ENCODE measurements at places on chromosomes 11 and 22.

- no peak for DNase-seq
These were observed 15.6 kb downstream of the PISD start for GRCh38 chr22:31646186-31647019.

DNA sequence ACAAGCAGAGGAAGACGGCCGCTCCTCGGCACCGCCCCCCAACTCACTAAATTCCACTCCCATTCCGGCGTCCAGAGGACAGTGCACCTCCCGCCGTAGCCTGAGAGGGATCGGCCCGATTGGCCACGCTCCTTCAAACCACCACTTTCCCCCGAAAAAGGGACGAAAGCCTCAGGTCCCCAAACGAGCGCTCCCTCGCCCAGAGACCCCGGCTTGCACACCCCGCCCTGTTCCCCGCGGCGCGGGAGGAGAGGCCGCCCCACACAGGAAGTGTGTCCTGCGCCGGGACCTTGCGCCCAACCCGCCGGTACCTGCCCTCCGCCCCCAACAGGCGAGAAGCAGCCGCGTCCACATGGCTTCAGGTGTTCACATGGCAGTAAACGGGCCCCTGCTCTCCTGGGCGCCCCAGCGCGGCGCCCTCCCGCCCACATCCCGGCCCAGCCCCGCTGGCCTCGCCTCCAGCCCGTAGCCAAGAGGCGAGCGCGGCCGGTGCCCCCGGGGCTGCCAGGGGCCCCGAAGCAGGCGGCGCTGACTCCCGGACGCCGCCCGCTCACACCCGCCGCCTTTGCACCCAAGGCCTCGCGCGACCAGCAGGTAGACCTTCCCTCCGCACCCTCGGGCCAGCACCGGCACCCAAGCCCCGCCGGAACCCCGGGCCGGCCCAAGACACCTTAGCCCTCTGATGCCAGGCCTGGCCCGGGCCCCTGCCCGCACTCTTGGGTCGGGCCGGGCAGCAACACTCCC is 849 bp downstream of the TCF20 start:
- peak; percentile 51 for DNase-seq

DNA sequence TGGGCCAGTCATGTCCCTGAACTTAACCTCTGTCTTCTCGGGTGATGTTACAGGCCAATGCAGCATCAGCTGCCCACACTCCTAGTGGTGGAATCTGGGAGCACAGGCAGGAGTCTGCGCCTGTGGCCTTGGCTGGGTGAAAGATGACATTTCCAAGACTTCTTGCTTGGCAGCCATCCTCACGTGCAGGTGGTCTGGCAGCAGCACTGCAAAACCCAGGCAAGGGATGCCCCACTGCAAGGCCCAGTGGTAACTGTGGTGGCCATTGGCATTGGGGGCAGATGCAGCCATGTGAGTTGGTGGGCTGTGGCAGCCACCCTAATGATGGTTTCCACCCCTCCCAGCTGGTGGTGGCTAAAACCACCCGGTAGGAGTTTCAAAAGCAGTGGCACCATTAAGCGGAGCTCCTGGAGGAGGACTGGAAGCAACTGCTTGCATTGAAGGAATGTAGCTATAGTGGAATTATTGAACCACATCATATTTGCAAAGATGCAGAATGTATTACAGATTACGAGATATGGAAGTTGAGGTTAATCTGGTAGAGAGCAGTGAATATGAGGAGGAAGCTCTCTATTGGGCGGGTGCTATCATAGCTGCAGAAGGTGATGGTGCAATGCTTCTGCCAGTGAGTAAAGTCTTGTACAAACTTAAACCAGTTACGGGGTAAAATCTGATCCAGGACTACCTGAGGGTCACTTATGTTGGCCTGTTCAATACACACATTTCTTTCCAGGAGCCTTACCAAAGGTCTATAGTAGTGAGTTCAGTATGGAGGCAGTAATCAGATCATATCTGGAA is 120.7 kb upstream of the TOP3B start:
- peak; percentile 16 for DNase-seq

DNA sequence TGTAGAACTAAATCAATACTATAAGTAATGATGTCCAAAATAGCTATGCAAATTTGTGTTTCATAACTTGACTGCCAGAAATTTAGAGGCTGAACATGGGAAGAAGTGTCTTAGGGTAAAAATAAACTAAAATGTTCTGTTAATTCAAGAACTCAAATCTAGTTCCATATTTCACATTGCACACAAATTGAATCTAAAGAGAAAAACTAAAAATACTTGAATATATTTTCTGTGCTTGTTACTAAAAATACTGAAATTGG is 43.5 kb downstream of the FANCF start:
- DNase-seq: no peak

DNA sequence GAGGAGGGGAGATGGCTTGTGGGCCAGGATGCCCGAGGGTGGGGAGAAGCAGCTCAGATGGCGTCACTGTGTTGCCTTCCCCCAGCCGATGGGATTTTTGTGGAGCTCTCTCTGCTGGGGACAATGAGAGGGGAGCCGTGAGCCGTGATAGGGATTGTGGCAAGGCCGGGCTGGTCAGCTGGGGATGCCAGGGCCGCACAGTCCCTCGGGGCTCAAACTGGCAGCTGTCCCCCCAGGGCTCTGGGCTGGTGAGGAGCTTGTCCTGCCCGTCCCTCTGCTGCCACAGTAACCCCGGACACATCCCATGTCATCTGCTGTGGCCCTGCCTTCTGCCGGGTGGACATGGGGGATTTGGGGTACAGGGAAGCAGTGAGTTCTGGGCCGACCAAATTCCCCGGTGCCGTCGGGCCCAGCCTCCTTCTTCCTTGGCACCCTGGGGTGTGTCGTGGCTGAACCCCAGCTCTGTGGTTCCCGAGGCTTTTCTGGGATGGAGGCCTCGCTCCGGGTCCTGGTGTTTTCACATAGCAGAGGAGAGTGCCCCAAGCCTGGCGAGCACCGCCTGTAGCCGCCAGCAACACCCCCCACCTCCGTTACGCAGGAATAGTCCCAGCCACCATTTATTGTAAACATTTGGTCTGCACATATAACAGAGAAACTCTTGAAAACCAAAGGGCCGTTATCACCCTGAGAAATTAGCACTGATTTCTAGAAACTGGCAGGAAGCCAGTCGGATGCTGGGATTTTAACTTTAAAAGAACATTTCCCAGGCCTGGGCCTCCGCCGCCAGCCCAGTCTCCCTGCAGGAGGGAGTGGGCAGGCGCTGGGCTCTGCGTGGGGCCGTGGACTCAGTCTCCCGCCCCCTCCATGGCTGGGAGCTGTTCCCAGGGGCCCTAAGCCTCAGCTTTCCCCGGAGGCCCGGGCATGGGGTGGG is 9.9 kb downstream of the BRSK2 start:
- no peak for DNase-seq

DNA sequence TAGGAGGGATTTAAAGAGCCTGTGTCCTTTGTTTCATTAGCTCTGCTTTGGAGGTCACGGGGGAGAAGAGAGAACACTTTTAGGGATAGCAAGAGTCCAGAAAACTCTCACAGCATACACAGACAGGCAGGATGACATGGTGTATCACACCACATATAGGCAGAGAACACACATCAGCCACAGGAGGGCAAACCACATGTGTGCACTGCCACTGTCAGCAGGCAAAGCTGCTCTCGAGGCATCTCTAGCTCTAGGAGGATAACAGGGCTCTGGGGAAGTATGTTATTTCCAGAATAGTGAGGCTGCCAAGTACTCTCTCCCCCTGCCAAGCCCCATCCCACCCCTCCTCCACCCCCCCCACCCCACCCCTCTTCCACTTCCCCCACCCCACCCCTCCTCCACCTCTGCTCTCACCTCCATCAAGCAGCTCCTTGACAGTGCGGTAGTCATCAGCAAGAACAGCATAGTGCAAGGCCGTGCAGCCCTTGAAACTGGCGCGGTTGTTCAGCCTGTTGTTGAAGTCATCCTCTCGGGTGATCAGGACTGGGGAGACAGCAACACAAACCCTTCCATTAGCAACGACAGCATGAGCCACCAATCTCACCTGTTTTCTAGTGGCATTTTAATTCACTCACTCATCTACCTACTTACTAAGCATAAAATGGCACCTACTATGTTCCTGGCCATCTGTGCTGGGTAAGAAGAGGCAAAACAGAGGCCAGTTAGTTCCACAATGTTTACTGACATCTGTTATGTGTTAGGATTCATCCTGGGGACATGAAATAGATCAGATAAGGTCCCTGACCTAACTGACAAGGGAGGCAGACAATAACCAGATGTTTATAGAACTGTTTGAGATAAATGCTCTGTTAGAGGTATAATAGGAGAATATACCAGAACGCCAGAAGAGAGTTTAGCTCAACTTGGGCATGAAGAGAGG is 75.6 kb downstream of the CLPB start:
- no peak for DNase-seq

- DNase-seq: no peak
These were observed 7.2 kb downstream of the NDUFC2 start for GRCh38 chr11:78072455-78072854.

GRCh38 chr11:116199182-116199581 is 573.6 kb downstream of the BUD13 start:
- DNase-seq: no peak

DNA sequence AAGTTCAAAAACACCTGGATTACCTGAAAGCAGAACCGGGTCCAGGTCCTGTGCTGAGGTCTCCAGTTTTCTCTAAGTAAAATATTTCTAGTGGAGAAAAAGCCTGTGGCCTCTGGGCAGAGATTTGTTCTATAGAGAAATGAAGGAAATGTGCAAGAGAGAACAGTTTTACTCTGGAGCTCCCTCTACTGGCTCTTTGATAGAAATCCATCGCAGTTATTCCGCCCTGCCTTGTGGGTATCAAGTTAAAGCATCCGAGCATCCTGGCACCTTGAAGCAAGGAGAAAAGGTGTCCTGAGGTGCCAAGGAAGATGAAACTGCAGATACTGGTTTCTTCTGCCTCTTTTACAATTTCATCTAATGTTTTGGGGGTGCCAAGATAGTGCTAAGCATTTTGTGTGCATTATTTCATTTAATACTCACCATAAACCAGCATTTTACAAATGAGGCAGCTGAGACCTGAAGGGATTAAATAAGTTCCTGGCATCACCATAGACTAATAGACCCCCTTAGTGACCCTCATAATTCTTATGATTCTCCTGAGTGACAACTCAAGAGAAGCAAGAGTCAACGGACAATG is 113.1 kb upstream of the HSD17B12 start:
- no peak for DNase-seq

- DNase-seq: no peak
These were observed 24.9 kb upstream of the OSBPL5 start for GRCh38 chr11:3189886-3190583.

DNA sequence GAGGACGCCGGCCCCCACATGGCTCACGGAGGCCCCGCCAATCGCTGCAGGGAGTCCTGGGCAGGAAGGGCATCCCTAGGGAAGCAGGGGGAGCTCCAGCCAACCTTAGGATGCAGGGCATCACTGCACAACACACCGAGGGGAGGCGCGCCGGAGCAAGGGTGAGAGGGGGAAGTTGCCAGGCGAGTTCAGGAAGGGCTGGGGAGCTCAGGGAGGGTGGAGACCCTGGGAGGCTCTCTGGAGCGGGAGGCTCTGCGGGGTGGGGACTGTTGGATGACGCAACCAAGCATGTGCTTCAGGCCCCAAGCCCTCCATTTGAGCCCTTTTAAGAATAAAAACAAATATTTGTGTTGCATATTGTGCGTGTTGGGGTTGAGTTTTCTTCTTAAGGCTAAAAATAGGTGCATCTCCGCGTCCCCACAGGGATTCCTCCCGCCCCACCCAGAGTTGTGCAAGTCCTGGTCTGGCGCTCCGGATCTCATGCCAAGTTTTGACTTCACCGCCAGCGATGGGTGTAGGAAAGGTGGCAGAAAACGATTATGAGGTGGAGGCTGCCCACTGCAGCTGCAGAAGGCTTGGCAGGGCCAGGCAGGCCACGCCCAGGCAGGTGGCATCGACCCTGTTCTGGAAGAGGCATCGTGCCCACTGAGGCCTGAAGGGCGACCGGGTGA is 65.2 kb downstream of the WNT7B start:
- no peak for DNase-seq

DNA sequence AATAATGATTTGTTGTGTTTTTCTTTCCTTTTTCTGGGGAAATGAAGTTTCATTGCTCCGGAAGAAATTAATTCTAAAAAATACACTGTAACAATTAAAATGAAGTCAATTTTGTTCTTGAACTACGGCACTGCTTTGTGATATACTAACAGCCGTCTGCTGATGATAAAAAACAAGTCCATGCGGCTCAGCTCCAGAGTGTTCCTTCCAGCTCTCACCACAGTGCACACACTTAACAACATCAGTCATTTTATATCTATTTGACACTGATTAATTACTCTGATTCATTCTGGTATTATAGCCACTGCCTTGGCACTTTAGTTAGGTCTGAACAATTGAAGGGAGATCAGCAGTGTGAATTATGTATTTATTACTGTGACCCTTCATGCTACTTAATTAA is 97.4 kb upstream of the SLC6A5 start:
- DNase-seq: no peak

- DNase-seq: peak; percentile 55
These were observed 3.6 kb upstream of the TBC1D22A start for GRCh38 chr22:46758867-46759290.

DNA sequence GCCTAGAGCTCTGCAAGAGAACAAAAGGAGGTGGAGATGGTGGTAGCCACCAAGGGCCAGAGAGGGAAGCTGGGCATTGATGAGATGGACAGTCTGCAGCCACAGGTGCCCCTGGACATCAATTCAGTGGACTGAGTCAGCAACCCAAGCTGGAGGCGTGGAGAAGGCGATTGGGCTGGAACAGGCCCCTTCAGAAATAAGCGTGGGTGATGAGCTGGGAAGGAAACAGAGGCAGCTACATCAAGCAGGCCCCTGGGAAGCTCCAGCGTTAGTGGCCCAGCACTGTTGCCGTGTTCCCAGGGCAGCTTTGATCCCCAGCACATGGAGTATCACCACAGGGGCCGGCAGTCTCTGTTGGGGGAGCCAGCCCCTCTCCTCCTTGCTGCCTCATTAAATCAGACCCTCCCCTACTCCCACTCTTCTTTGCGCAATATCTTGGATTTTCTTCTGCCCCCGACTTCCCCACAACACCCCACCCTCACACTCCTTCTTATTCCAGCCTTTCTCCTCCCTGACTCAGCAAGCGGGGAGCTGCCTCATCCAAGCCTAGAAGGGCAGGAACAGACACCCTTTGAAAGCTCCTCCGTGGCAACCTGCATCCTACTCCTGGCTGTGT is 31.7 kb upstream of the OAF start:
- DNase-seq: no peak

DNA sequence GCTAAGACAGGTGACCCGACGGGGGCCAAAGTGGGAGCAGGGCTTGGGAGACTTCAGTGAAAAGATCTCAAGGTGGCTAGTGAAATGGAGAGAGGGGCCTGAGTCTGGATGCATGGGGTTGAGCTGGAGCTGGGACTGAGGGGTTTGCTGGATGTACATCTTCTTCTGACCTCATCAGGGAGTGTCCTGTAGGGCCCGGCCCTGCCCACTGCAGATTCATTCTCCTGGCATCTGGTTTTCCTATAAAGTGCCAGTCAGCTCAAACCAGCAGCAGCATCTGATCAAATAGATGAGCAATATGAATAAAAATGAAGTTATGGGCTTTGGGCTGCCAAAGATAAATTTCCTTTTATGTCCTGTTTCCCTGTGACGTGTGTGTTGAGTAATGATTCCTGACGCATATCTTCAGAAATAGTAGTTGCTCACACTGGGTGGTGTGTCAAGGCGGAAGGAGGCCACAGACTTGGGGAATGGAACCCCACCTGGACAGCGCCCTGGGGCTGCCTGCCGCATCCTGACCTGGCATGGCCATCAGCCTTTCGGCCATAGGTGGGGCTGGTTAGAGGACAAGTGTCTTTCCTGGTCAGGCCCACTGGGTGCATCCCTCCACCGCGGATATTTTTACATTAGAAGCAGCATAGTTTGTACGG is 135.4 kb downstream of the OSBP2 start:
- no peak for DNase-seq

- no peak for DNase-seq
These were observed 33.0 kb upstream of the NUP160 start for GRCh38 chr11:47881145-47881544.

- DNase-seq: peak; percentile 67
These were observed at the start of gene PRR5 for GRCh38 chr22:44701824-44702478. Gene PRR5 (plus strand): TSS chr22:44702204. CDS start chr22:44702475, 271 bp downstream.

Data from stimulated activated CD4-positive, alpha-beta T cell treated with anti-CD3 and anti-CD28 coated beads, Interleukin-2, amount 100 ng/mL, for 48 hours (primary cell).